Mesenchymal stem cell (in vitro differentiated cells and primary cell): ENCODE measurements at places on chromosomes 12 and 14.
A peak's percentile ranks its signal among the peaks of the same experiment; 100 is the strongest.

- peaks cover 75% of the 10 kb centered on the region for H3K27me3 ChIP-seq
- DNase-seq, result peak; percentile 66
- H3K27ac ChIP-seq, result no peak overlapping the region
- peak overlapping the region; percentile 42 for H3K4me3 ChIP-seq
- no peaks in the 10 kb centered on the region for H3K4me1 ChIP-seq
- peaks cover 3% of the 10 kb centered on the region for H3K36me3 ChIP-seq
Measured at GRCh38 chr14:91323671-91324605, 79.4 kb upstream of the GPR68 start.

GRCh38 chr14:100296106-100296651, 10.1 kb downstream of the SLC25A29 start:
- H3K27me3 ChIP-seq, result no peaks in the 10 kb centered on the region
- H3K27ac ChIP-seq, result no peak overlapping the region
- H3K4me3 ChIP-seq, result no peak overlapping the region
- no peak for DNase-seq

GRCh38 chr12:49451468-49452259, 84.4 kb downstream of the SPATS2 start:
- H3K36me3 ChIP-seq, result no peaks in the 10 kb centered on the region
- no peak overlapping the region for H3K27ac ChIP-seq
- H3K4me1 ChIP-seq, result peaks cover 4% of the 10 kb centered on the region
- DNase-seq, result no peak

DNA sequence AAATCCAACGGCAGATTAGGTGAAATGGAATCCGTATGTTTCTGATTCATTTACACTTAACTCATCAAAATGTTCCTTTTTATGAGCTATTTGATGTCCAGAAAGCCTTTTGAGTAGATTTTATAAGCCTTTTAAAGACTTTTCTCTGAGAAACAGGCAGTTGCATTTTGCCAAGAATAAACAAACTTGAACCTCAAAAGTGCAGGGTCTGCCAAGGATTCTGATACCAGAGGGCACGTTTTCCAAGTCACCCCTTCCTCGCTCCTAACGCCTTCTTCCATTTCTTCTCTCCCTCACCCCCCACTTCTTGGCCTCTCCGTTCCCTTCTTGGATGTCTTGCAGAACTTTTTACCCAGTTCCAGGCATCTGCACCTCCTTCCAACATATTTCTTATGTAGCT, 200.6 kb upstream of the TBX3 start:
- no peak overlapping the region for H3K4me3 ChIP-seq
- H3K27me3 ChIP-seq, result no peaks in the 10 kb centered on the region
- no peaks in the 10 kb centered on the region for H3K36me3 ChIP-seq
- no peak for DNase-seq
- H3K4me1 ChIP-seq, result no peaks in the 10 kb centered on the region

- no peak for DNase-seq
- H3K4me1 ChIP-seq, result no peaks in the 10 kb centered on the region
- H3K4me3 ChIP-seq, result no peak overlapping the region
- H3K27me3 ChIP-seq, result no peaks in the 10 kb centered on the region
Measured at GRCh38 chr14:45198551-45198950, 54.5 kb downstream of the MIS18BP1 start.
